Left kidney (tissue), 8 donors: ENCODE measurements at places on chromosomes 11 and 22. TPM values are rescaled to one million over a fixed set of nuclear protein-coding genes. Genes with fewer than 3 reads are reported as not detected.

- DNase-seq = no peak
These were observed 63.2 kb downstream of the SGSM3 start for GRCh38 chr22:40433416-40434090.

DNA sequence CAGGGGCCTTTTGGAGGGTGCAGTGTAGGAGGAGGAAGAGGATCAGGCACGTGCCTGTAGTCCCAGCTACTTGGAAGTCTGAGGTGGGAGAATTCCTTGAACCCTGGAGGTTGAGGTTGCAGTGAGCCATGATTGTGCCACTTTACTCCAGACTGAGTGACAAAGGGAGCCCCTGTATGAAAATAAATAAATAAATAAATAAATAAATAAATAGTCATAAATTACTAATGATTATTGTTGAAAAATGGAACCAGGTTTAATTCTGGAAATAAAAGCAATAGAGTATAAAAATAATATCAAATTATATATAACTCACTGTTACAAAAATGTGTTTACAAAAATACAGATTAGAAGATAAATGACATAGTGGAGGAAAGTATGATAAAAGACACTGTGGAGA, 37.9 kb downstream of the GRIA4 start:
- no peak for DNase-seq

The SLC5A4 gene
- polyA plus RNA-seq = 1.4 TPM

GRCh38 chr22:46067159-46068111, 82.9 kb upstream of the PPARA start:
- DNase-seq = no peak

DNA sequence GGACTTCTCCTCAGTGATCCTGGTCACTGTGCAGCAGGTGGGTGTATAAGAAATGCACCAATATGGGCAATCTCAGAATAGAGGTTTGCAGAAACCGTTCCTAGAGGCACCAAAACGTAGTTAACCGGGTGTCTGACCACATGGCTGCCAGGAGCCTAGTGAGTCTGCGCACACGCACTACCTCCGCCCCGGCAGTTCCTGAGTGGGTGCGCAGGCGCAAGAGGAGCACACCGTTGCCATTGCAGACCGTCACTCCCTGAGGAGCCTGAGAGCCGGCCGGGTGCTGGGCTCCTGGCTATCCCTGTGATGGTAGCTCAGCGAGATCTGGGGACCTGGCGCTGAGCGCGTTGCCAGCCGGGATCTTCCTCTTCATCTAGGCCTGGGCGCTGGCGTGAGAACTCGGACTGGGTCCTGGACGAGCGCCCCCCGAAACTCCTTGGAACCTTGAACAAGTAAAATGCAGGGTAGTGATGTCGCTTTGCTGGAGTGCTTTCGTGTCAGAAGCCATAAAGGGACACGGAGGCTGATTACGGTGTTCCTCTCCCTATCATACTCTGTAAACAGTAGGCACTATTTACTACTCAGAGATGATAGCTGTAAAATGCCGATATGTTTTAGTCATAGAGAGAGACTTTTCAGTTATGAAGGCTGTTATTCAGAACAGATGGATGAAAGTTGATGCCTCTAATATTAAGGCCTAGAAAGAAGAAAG, at the start of gene MS4A13:
MS4A13 (plus strand) TSS at position 249 of the 712 bp plus-strand sequence. CDS start 2,692 bp downstream, outside the sequence.
- no peak for DNase-seq

DNA sequence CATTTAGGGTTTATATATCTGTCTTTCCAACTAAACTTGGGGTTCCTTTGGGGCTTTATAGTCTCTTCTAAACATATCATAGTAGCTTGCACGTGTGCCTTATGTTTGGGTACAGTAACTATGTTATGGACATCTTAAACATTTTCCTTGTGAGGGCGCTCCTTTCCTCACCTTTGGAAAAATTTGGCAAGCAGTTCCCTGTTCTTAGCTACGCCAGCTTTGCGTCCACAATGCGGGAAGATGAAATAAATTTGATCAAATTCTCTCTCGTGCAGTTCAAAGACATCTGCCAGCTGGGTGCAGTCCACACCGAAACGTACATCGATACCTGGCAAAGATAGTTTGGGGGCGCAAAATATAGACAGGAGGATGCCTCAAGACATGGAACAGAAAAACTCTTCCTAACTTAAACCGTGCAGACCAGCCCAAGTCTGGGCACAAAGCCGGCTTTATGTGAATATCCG, 548 bp downstream of the FDXACB1 start:
- no peak for DNase-seq

The FXYD6 gene
- polyA plus RNA-seq = 114 TPM

- no peak for DNase-seq
These were observed 4.3 kb upstream of the PGA3 start for GRCh38 chr11:61198948-61199523.

- no peak for DNase-seq
These were observed 21.4 kb downstream of the CD44 start for GRCh38 chr11:35160246-35160824.

The PPP6R2 gene
- polyA plus RNA-seq = 43.0 TPM

The OR52N4 gene
- not detected for polyA plus RNA-seq

The PGA4 gene
- 0.28 TPM for polyA plus RNA-seq

GRCh38 chr22:38412435-38413084, 42.4 kb downstream of the KCNJ4 start:
- no peak for DNase-seq

- peak; percentile 78 for DNase-seq
These were observed at the start of gene LGALS1 for GRCh38 chr22:37674951-37675929. Gene LGALS1, plus strand, starts transcription at chr22:37675636. Its CDS starts 67 bp downstream, at chr22:37675703.

DNA sequence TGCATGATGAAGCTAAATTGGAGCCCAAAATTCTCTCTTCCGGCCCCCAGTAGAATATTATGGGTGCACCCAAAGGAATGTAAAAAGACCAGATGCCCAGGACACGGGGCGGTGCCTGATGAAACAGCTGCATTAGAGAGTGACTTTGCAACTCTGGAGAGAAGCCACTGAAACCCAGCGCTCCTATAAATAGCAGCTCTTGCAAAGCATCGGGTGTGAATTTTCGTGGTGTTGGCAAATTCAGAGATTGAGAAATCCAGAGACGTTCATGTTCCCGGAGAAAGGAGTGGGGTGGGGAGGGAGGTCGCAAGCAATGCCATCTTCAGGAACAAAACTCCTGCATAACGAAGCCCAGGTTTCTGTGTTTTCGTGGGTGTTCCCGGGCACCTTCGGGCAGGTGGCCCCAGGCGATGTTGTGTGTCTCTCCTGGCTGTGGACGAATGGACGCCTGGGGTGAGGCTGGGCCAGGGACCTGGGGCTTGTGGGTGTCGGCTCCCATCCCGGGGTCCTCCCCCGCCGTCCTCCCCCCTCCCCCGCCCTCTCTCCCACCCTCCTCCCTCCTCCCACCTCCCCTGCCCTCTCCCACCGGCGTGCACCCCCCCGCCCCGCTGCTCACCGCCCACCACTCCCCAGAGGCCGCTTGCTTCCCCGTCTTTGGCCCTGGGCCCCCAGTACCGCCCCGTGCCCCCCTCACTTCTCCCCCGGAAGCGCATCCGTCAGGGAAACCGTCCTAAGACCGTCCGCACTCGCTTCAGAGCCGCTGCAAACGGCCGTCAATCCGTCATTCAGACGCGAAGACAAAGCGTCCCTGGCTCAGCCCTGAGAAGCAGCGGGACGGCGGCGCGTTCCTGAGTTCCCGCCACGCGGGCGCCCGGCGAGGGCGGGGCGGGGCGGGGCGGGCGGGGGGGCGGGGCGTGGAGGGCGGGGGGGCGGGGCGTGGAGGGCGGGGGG, 26.7 kb upstream of the TOLLIP start:
- no peak for DNase-seq

The MMP13 gene
- polyA plus RNA-seq = not detected

DNA sequence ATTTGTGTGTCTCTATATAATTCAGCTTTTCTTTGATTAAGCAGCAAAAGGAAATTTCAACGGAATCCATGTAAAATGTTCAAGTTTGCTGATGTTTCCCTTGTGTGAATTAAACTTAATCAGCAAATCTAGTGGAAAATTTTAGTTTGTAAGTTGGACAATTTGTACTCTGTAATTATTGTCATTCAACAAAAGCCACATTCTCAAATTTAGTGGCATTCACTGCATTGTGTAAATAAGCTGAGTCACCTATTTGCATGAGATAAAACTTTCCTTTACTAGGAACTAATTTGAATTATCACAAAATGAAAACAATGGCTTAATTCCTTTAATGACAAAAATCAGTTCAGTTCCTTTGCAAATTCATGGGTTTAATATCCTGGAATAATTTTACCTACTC, 784.2 kb upstream of the CCDC179 start:
- no peak for DNase-seq

GRCh38 chr11:131902421-131902820, 532.0 kb downstream of the NTM start:
- DNase-seq = no peak

- DNase-seq = no peak
These were observed 793.3 kb downstream of the CNTN5 start for GRCh38 chr11:99814021-99814420.

DNA sequence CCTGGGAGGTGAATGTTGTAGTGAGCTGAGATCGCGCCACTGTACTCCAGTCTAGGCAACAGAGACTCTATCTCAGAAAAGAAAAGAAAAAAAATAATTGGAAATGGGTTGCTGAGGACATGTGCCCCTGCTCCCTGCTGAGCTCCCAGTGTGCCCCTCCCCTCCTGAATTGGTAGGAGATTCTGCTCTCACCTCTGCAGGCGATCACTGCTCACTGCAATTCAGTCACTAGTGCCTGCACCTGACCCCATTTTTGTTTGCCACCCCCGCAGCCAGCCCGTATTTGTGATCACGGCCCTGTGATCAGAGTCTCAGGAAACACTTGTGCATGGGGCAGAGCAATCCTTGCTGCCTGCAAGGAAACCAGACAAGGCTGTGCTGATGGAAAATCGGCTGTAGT, 16.3 kb upstream of the SEC14L3 start:
- no peak for DNase-seq

The C11orf91 gene
- polyA plus RNA-seq = not detected

- no peak for DNase-seq
These were observed 57.0 kb downstream of the PACSIN2 start for GRCh38 chr22:42957958-42958357.

DNA sequence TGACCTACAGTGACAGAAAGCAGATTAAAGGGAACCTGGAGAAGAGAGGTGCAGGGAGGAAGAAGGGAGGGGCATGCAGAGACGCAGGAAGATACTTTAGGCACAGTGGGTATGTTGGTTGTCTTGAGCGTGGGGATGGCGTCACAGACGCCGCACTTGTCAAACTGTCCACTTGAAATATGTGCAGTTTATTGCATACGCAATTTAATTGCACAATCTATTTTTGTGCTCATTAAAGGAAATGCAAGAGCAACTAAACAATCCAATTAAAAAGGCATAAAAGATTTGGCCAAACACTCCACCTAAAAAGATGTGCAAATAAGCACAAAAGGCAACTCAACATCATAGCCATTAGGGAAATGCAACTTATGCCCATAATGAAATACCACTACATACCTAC, 16.8 kb downstream of the GNB1L start:
- no peak for DNase-seq

The CLMP gene
- 34.1 TPM for polyA plus RNA-seq

DNA sequence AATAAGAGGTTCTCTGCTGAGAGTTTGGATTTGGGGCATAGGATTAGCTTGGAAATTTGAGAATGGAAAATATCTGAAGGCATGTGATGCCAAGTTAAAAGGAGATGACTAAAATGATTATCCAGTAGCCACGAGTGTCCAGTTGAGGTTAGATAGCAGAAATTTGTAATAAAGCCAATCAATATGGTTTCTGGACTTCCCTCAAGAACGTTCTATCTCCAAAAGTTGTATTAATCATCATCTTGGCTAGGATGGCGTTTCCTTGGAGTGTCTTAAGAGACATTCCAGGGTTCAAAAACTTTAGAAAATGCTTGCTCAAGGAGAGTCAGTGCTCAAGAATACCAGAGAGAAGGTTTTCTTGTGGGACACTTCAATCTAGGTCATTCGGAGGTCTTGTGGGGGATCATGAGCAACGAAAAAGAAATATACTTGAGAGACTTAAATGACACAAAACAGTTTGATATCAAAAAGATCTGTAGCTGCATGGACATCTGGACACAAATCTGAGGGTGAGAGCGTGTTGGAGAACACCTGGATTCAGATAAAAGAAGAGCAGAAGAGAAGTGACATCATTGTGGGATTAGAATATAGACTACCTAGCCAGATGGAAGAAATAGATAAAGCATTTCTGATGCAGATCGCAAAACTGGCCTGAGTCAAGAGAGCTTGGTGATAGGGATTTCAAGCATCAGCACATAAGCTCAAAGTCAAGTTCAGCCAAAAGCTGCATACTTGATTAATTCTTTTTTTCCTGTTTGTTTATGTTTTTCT, 97.7 kb downstream of the ARFGAP2 start:
- no peak for DNase-seq

GRCh38 chr11:129144256-129144655, 47.9 kb downstream of the ARHGAP32 start:
- DNase-seq = no peak

DNA sequence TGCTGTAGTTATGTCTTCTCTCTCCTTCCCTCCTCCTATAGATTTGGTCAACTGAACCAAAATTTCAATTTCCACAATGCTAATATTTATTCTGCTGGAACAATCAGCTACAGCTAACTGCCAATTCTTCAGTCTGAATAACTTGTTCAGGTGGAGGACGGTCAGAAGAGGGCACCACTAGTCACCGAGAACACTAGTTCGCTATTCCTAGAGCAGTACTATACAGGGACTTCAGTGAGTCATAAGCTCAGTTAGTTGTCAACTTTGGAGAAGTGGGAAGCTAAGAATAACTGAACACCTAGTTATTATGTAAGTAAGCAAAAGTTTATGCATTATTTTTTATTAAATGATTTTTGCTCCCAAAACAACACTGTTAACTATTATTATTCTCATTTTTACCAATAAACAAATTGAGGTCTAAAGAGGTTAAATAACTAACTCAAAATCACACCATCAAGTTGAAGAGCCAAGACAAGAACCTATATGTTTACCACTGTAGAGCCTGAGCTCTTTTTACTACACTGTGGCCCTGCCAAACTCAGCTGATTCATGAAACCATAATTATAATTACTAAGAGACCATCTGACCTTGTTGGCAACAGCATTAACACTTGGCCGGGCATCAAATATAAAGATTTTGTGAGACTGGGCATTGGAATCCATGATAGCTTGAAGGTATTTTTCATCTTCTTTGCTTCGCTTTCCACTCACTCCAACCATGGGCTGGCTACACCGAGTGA, 59.0 kb downstream of the CEP57 start:
- DNase-seq = peak; percentile 52

The TSGA10IP gene
- polyA plus RNA-seq = 0.23 TPM

- no peak for DNase-seq
These were observed 15.5 kb upstream of the CTSD start for GRCh38 chr11:1779034-1779805.
